Cardiac ventricle fibroblast (primary cell): ENCODE measurements at places on chromosomes 11 and 22. TPM values are rescaled to one million over a fixed set of nuclear protein-coding genes. Genes with fewer than 3 reads are reported as not detected.

NARS2 gene
- total RNA-seq, result 7.4 and 9.7 TPM in 2 replicates

ATP6V1E1 gene
- 85.6 and 90.1 TPM in 2 replicates for total RNA-seq

PANX3 gene
- not detected in 2 replicates for total RNA-seq

TRIM48 gene
- not detected in 2 replicates for total RNA-seq

PNPLA5 gene
- not detected in 2 replicates for total RNA-seq

PLAAT3 gene
- 48.2 and 53.7 TPM in 2 replicates for total RNA-seq

OR2AG1 gene
- not detected in 2 replicates for total RNA-seq

OR8H3 gene
- total RNA-seq, result not detected in 2 replicates
